Activated CD4-positive, alpha-beta T cell treated with anti-CD3 and anti-CD28 coated beads, Interleukin-2, amount 10 ng/mL, durations not matched to agents 7 days and 5 days (primary cell): ENCODE measurements at places on chromosomes 11 and 22. TPM values are rescaled to one million over a fixed set of nuclear protein-coding genes. Genes with fewer than 3 reads are reported as not detected.

DNA sequence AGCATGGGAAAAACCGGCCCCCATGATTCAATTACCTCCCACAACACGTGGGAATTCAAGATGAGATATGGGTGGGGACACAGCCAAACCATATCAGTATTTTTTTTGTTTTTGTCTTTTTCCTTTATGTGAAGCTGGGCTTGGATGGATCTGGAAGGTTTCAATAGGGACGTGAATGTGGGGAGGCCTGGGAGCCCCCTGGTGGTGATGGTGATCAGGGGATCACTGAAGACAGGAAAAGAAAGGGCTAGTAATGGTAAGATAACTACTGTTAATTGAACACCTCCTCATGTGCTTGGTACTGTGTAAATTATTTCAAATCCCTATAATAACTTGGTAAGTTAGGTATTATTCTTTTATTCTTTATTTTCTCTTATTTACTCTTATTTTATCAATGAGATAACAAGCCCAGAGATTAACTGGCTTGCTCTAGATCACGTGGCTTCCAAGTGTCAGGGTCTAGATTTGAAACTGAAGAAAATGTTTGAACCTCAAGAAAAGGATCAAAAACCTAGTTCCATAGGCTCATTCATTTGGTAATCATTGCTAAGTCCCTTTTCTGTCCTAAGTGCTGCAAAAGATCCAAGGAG lies 364.2 kb downstream of the TENM4 start:
- H3K36me3 ChIP-seq, result no peaks in the 10 kb centered on the region
- peak; percentile 17 for DNase-seq
- H3K4me1 ChIP-seq, result no peaks in the 10 kb centered on the region
- no peak overlapping the region for H3K4me3 ChIP-seq
- H3K27ac ChIP-seq, result no peak overlapping the region
- H3K27me3 ChIP-seq, result no peaks in the 10 kb centered on the region

- H3K27ac ChIP-seq, result no peak overlapping the region
- H3K36me3 ChIP-seq, result peaks cover 7% of the 10 kb centered on the region
- no peak overlapping the region for H3K4me3 ChIP-seq
- H3K4me1 ChIP-seq, result peaks cover 71% of the 10 kb centered on the region
- DNase-seq, result no peak
- H3K27me3 ChIP-seq, result no peaks in the 10 kb centered on the region
Measured at GRCh38 chr11:86043765-86044503, 24.9 kb downstream of the PICALM start.

TMEM191C gene
- total RNA-seq, result 2.0 TPM

GRCh38 chr22:28346308-28346707 lies 333.3 kb downstream of the TTC28 start:
- no peak overlapping the region for H3K4me3 ChIP-seq
- no peak overlapping the region for H3K27ac ChIP-seq
- no peaks in the 10 kb centered on the region for H3K27me3 ChIP-seq
- H3K4me1 ChIP-seq, result no peaks in the 10 kb centered on the region
- no peaks in the 10 kb centered on the region for H3K36me3 ChIP-seq

DNA sequence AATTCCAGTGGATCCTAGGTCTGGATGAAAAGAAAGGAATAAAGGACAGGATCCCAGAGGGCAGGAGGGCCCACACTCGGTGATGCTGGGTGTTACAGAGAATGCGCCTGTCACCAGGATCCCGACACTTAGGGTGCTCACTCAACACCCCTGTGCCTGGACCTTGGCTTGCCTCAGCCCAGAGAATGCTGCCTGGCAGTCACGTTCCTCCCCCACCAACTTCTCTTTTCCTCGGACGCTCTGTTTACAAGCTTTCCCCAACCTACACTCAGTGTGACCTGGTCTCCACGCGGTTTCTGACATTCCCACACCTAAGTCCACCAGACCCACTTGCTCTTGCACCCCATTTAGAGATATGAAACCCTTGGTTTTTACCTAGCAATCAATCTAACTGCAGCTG lies 38.0 kb upstream of the ETS1 start:
- H3K4me1 ChIP-seq, result peaks cover 93% of the 10 kb centered on the region
- no peaks in the 10 kb centered on the region for H3K27me3 ChIP-seq
- DNase-seq, result no peak
- peak overlapping the region; percentile 94 for H3K27ac ChIP-seq
- peak overlapping the region; percentile 29 for H3K4me3 ChIP-seq

- no peak overlapping the region for H3K4me3 ChIP-seq
- no peak overlapping the region for H3K27ac ChIP-seq
Measured at GRCh38 chr11:133892126-133892525, 46.8 kb upstream of the SPATA19 start.

ATXN10 gene
- total RNA-seq, result 103 TPM

OR56A1 gene
- not detected for total RNA-seq

- H3K36me3 ChIP-seq, result no peaks in the 10 kb centered on the region
- no peak overlapping the region for H3K4me3 ChIP-seq
- H3K4me1 ChIP-seq, result no peaks in the 10 kb centered on the region
- DNase-seq, result no peak
- no peak overlapping the region for H3K27ac ChIP-seq
- no peaks in the 10 kb centered on the region for H3K27me3 ChIP-seq
Measured at GRCh38 chr11:86091566-86091965, 22.7 kb upstream of the PICALM start.

DNA sequence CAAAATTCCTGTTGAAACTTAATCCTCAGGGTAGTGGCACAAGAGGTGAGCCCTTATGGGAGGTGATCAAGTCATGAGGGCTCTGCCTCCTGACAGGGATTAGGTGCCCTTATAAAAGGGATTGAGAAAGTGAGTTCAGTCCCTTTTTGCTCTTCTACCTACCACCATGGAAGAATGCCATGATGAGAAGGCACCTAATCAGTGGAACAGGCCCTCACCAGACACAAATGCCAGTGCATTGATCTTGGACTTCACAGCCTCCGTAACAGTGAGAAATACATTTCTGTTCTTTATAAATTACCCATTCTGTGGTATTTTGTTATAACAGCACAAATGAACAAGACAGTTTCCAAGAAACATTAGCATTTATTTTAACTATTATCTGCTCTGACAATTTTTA lies 81.0 kb upstream of the MTMR2 start:
- peaks cover 4% of the 10 kb centered on the region for H3K4me1 ChIP-seq
- H3K27me3 ChIP-seq, result no peaks in the 10 kb centered on the region
- DNase-seq, result no peak
- H3K4me3 ChIP-seq, result no peak overlapping the region
- no peak overlapping the region for H3K27ac ChIP-seq
- peaks cover 18% of the 10 kb centered on the region for H3K36me3 ChIP-seq

MUC2 gene
- not detected for total RNA-seq

DNA sequence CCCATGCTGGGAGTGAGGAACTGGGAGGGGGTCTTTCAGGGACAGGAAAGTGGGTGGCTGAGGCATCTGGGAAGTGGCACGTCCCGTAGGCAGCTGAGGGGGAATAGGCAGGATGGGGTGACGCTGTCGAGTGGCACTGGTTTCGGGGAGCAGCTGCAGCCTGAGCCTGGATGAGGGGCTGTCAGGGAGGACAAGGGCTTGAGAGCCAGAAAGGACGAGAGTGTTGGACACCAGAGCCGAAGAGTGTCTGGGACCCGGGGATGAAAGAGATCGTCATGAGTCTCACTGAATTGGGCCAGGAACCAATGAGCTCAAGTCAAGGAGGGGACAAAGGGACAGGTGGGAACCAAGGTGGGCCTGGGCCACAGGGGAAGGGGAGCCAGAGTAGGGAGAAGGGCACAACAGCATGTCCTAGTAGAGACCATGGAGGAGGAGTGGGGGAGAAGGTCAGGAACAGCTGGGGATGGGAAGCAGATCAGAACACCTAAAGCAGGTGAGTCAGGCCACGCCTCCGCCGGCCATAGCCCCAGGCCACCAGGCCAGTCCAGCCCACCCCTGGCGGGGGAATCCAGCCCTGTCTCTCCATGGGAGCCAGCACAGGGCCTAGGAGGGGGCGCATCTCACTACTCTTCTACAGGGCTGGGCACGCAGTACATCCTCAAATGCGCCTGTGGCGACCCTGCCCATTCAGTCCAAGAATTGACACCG lies 4.2 kb downstream of the RAB3IL1 start:
- H3K27ac ChIP-seq, result no peak overlapping the region
- no peak overlapping the region for H3K4me3 ChIP-seq
- no peaks in the 10 kb centered on the region for H3K36me3 ChIP-seq
- peaks cover 6% of the 10 kb centered on the region for H3K4me1 ChIP-seq

- no peak overlapping the region for H3K4me3 ChIP-seq
- H3K4me1 ChIP-seq, result no peaks in the 10 kb centered on the region
- DNase-seq, result no peak
- H3K27ac ChIP-seq, result no peak overlapping the region
- no peaks in the 10 kb centered on the region for H3K27me3 ChIP-seq
- H3K36me3 ChIP-seq, result no peaks in the 10 kb centered on the region
Measured at GRCh38 chr22:45919504-45920286, 57.3 kb downstream of the WNT7B start.
